ENCODE measurements at places on chromosomes 2 and 18.

DNA sequence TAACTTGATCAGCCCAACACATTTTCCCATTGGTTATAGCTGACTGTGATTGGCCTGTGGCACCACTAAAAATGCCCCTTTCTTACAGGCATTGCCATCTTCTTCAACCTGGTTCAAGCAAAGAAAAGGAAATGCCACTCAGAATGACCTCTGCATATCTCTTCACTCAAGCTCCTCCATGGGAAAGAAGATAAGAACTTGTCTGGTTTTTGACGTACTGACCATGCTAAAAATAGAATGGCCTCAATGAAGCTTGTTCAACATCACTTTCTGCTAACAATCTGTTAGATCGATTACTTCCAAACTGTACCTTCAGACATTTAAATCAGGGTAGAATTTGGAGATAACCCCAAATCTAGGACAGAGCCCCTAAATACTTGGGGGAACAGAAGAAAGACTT, 109.5 kb downstream of the CABYR start:
- no peak for DNase-seq

DNA sequence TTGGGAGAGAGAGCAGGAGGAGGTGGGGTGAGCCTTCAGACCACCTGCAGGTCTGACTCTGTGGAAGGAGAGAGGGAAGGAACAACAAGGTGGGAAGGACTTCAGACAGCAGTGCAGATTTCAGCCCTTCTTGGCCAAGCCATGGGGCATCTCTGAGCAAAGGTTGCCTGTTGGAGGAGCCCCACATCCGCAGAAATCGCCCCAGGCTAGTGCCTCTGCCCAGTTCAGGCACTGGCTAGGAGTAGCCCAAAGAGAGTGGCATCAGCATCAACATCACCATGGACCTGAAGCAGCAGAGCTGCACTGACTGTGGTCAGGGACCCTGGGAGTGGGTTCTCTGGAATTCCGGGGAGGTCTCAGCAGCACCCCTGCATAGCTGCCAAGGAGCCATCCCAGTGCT, 10.2 kb downstream of the GPR55 start:
- DNase-seq, result no peak

GRCh38 chr2:12168791-12169388, 422.5 kb downstream of the LPIN1 start:
- peak; percentile 84 for DNase-seq

- peak; percentile 20 for DNase-seq
Observed at GRCh38 chr18:46755315-46756024, 1.4 kb downstream of the ST8SIA5 start.

GRCh38 chr2:175430236-175430635, 248.7 kb upstream of the ATP5MC3 start:
- DNase-seq, result no peak

DNA sequence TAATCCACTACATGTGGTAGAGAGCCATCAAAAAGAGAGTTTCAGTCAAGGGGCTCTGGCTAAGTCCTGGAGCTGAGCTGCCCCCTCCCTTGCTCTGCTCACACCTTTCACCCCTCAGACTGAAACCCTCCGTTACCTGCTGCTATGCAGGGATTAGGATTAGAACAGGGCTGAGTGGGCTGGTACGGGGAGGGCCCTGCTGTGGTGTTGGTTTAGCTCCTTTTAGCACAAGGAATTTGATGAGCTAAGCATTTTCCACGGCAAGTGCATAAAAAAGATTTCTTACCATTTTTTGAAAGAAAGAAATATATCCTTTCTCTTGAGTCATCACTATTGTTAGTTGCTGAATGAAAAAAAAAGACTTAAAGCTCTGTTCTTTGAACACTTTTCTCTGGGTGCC, 46.3 kb downstream of the TCF7L1 start:
- DNase-seq, result no peak
